HAP-1 (cell line): ENCODE measurements at places on chromosomes 12 and 14.
A peak's percentile ranks its signal among the peaks of the same experiment; 100 is the strongest.

DNA sequence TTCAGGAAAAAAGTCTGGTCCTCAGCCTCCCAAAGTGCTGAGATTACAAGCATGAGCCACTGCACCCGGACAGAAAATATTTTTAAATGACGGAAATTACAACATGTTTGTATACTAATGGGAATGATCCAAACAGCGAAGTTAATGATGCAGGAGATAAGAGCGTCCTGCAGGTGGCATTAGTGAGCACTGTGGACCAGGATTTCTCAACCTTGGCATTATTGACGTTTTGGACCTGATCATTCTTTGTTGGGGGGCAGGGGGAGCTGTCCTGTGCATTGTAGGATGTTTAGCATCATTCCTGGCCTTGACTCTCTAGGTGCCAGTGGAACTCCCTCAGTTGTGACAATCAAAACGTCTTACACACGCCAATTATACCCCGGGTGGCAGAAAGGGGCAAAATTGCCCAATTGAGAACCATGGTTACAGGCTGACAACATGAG lies 34.1 kb downstream of the SCFD1 start:
- peak; percentile 52 for DNase-seq

GRCh38 chr12:3641428-3642018 lies 111.4 kb downstream of the CRACR2A start:
- no peak for DNase-seq

DNA sequence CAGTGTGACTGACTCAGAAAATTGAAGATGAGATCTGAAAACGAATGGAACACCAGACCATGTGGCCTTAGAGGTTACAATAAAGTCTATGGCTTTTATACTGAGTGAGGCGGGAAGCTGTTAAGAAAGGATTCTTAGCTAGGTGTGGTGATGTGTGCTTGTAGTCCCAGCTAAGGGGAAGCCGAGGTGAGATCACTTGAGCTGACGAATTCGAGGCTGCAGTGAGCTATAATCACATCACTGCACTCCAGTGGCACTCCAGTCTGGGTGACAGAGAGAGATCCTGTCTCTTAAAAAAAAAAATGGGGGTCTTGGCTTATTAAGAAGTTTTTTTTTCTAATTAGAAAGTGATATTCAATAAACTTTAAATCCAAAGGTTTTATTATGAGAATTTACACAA lies 678.6 kb downstream of the TMTC2 start:
- DNase-seq: no peak

- DNase-seq: no peak
These were observed 12.7 kb downstream of the C14orf132 start for GRCh38 chr14:96051642-96052540.

DNA sequence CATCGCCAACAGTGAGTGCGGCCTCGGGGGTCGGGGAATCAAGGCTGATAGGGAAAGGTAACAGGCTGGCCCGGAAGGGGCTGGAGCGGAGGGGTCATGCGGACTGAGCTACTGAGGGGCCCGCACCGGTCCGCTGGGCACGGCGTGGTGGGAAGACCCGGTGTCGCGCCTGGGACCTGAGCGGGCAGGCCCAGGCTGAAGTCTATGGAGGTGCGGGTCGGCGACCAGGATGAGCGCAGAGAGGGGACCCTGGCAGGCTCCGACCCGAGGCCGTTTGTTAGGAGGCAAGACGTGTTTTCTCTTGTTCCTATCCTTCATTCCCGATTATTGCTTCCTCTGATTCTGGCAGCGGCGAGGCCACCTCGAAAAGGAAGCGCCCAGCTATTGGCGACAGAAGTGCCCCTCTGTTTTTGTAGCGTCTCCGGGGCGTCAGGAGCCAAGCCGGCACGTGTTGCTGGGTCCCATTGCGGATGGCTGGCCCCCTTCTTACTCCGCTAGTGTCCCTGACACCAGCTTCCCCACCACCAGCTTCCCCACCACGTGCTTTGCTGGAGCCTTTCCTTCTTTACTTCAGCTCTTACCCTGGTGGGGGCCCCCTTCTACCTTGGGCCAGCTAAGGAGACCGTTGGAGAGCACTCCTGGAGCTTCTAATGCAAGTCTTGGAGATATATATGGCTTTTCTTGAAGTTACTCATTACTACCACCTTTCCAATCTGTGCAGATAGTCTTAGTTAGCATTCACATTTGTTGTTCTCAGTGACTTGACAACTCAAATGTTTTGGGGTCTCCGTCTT lies 653 bp downstream of the PA2G4 start:
- no peak for DNase-seq

GRCh38 chr14:29858299-29858698 lies 69.3 kb downstream of the PRKD1 start:
- no peak for DNase-seq

DNA sequence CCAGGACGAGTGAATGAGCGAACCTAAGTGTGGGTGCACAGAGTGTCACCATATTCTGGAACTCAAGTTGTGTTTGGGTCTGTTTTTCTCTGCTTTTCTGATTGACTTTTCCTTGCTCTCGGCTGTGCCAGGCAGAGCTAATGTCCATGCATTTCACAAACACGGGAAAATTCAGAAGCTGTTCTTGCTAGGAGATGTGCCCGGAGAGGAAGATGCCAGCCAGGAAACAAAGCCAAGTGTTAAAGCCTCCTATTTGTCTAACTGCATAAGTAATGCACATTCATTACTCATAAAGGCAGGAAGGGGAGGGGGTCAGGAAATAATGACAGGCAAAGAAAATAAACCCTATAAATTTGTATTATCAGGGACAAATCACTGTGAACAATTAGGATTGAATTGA lies 250.4 kb upstream of the SFSWAP start:
- DNase-seq: no peak

DNA sequence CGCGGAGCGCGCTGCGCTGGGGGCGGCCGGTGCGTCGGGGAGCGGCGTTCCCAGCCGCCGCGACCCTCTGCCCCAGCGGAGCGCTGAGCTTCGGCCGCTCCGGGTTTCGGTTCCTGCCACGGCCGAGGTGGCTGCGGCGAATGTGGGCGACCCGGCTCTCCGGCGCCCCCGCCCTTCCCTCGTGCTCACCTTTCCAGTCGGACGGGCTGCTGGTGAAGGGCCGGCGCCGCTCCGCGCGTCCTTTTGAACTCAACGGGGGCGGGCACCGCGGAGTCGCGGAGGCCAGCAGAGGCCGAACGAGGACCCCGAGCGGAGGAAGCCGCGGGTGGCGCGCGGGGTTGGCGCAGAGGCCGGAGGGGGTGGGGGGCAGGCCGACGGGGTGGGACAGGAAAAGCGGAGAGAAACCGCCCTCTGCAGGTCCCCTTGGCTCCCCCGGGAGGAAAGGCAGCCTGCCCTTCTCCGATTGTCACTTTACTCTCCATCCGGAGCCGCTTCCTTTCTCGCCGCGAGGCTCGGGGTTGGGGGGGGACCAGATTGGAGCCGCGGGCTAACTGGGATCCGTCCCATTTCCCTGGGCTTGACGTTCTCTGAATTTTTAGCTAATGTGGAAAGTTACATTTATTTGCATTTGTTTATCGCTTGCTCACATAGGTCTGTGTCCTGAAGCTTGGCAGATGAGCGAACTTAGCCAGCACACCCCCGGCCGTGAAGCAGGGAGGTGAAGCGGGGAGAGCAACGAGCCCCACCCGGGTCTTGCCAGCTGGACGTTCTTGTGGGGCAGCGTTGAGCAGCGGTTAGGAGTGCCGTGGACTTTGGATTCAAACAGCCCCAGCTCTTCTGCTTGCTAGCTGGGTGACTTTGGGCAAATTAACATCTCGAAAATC lies at the start of gene SMAGP:
Gene SMAGP (minus strand): TSS at position 349 of the 884 bp plus-strand sequence. CDS start 1,137 bp downstream, outside the sequence.
- peak; percentile 39 for DNase-seq

DNA sequence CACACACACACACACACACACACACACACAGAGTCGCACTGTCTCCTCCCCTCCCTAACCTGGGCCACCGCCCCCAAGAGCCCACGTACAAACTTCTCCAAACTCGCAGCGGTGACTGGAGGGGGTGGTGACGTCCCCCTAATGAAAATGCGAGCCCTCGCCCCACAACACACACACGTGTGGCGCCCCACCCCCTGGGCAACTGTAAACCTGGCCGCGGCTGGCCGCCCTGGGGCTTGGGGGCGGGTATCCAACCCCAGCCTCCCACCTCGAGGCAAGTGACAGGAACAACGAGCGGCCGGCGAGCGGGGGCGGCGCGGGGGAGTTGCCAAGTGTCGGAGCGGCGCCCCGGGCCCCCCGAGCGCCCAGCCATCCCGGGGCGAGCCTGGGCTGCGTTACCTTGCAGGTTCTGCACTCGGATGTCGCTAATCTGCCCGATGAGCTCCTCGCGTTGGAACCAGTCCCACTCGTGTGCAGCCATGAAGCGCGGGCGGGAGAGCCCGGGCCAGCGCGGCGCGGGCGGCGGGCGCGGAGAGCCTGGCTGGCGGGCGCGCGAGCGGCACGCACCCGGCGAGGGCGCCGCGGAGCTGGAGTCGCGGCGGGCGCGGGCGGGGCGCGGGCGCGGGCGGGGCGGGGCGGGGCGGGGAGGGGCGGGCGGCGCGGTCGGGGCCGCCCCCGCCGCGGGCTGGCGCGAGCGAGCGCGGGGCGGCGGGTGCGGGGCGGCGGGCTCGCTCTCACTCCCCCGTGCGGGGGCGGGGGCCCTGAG lies at the start of gene CLMN:
Gene CLMN (minus strand): TSS at position 597 of the 766 bp plus-strand sequence. CDS start 116 bp downstream, at position 481.
- DNase-seq: peak; percentile 64

DNA sequence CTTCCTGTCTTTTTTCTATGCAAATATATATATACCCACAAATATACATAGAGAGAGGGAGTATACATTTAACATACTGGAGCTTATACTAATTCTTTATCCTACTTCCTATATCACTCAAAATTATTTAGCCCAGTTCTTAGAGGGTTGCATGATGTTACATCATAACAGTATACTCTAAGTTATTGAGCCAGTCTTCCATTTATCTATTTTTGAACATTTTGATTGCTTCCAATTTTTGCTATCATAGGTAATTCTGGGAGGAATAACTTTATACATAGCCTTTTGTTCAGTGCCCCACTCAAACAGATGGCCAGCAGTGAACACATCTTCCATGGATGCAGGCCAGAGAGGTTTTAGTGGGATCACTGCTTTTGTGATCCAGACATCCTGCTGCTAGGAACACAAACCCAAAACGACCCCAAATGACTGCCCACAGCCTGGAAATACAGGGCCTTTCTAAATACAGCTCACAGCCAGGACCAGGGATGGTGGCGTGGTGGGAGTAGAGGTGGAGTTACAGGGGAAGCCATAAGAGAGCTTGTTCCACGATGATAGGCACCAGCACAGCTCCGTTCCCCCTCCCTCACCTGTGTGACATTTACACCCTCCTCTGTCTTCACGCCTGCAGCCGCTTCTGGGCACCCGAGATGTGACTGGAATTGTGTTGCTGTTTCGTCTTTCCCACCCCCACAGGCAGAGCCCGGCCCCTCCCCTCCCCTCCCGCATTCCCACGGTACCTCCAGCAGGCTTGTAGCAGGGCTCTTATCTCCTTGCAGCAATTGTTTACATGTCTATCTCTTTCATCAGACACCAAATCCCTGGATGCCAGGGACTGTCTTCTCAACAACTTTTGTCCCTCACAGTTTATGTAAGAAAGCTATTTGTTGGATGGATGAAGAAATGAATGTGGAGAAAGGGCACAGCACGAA lies 30.7 kb upstream of the HDAC7 start:
- no peak for DNase-seq

- no peak for DNase-seq
These were observed 12.7 kb downstream of the LTBP2 start for GRCh38 chr14:74599321-74599761.

- peak; percentile 21 for DNase-seq
These were observed 34.5 kb downstream of the SCARB1 start for GRCh38 chr12:124829008-124829707.

GRCh38 chr12:64616201-64616600 lies 5.9 kb downstream of the RASSF3 start:
- no peak for DNase-seq
